Glutamatergic neuron (in vitro differentiated cells): ENCODE measurements at places on chromosomes 12 and 14.

- H3K27me3 ChIP-seq, result peaks cover 5% of the 10 kb centered on the region
- H3K36me3 ChIP-seq, result no peaks in the 10 kb centered on the region
- H3K4me3 ChIP-seq, result no peak overlapping the region
- H3K4me1 ChIP-seq, result peaks cover 5% of the 10 kb centered on the region
- no peak for DNase-seq
- no peak overlapping the region for H3K27ac ChIP-seq
These were observed 74.2 kb upstream of the CSRP2 start for GRCh38 chr12:76952995-76953394.

- H3K4me3 ChIP-seq, result no peak overlapping the region
- no peak overlapping the region for H3K27ac ChIP-seq
- H3K4me1 ChIP-seq, result no peaks in the 10 kb centered on the region
- no peak for DNase-seq
These were observed 29.0 kb downstream of the RTL1 start for GRCh38 chr14:100874411-100875091.

DNA sequence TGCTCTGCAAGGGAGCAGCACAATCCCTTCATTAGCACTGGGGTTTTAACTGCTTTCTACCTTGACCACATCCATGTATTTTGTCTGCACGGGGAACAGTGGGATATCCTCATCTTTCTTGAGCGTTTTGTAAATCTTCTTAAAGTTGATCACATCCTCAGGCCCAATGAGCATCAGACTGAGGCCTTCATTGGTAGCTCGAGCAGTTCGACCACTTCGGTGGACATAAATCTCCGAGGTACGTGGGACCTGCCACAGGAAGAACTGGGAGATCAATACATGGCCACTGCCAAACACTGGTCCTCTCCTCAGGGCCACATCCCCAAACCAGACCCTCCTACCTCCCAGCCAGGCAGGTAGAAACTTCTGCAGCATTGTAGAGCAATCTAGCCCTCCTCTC is 26.1 kb downstream of the DDX24 start:
- DNase-seq, result no peak
- no peak overlapping the region for H3K4me3 ChIP-seq
- no peak overlapping the region for H3K27ac ChIP-seq
- peaks cover 30% of the 10 kb centered on the region for H3K36me3 ChIP-seq

DNA sequence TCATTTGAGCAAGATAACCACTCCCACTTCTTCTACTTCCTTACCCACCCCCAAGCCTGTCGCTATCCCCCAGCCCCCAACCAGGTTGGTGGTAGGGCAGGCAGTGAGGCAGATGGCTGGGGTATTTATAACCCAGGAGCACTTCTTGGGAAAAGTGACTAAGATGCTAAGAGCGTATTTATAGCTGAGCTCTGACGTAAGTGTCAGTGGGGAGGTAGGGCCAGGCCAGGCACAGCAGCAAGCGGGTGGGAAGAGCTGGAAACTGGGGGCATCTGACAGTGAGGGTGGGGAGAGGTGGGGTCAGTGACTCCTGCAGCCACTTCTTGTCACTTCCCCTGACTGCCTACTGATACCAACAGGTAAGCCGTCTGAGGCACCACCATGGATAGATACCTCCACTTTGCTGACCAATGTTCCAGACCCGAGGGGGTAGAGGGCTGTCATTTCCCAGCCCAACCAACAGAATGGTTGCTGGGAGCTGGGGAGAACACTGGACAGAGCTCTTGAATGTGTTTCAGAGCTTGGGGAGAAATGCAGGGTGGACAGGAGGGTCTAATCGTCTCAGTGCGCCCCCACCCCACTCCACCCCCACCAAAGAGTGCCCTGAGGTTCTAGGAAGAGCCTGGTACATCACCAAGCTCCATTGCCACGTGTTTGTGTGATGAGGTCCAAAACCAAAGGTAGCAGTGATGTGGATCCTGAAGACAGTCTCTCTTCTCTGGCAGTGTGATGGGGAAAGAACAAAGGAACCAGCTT is 2.7 kb upstream of the INHBE start:
- peaks cover 9% of the 10 kb centered on the region for H3K36me3 ChIP-seq
- H3K4me1 ChIP-seq, result peaks cover 27% of the 10 kb centered on the region
- peak; percentile 60 for DNase-seq
- peaks cover 9% of the 10 kb centered on the region for H3K27me3 ChIP-seq
- peak overlapping the region; percentile 91 for H3K27ac ChIP-seq
- H3K4me3 ChIP-seq, result peak overlapping the region; percentile 44

GRCh38 chr12:68904351-68904962 is 28.5 kb downstream of the CPM start:
- H3K4me3 ChIP-seq, result no peak overlapping the region
- H3K27ac ChIP-seq, result no peak overlapping the region
- no peaks in the 10 kb centered on the region for H3K4me1 ChIP-seq
- no peak for DNase-seq
- no peaks in the 10 kb centered on the region for H3K36me3 ChIP-seq

DNA sequence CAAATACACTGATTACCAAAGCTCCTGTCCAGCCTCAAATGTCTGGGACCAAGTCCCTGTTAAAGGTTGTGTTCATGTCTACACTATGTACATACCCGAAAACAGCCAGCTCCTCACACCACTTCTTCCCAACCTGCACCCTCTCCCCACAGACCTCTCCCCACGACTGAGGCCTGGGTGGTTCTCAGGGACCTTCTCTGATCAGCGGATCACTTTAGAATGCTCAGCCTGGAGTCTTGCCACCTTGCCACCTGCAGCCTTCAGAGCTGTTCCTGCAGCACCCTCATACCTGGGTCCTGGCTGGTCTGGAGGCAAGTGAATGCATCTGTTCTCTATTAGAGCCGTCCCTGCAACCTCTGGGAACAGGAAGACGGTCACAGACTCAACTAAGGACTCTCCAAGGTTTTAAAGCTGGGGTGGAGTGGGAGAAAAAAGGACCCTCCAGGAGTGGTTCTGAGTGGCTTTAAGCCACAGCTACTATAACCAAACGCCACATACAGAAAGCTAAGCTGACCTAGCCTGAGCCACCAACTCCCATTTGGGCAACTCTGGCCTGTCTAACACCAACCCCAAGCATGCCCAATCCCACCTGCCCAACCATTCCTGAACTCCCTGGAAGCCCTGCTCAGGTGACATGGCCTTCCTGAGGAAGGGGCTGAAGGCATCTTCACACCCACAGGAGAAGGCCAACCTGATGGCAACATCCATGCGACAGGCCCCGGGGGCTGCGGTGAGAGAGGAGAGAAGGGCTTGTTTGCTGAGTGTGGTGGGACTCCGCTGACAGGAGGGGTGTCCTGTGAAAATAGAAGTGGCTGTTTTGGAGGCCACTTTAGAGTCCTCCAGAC is 8.6 kb downstream of the KRT2 start:
- H3K4me1 ChIP-seq, result no peaks in the 10 kb centered on the region
- no peak overlapping the region for H3K4me3 ChIP-seq
- H3K27me3 ChIP-seq, result no peaks in the 10 kb centered on the region
- H3K36me3 ChIP-seq, result no peaks in the 10 kb centered on the region

DNA sequence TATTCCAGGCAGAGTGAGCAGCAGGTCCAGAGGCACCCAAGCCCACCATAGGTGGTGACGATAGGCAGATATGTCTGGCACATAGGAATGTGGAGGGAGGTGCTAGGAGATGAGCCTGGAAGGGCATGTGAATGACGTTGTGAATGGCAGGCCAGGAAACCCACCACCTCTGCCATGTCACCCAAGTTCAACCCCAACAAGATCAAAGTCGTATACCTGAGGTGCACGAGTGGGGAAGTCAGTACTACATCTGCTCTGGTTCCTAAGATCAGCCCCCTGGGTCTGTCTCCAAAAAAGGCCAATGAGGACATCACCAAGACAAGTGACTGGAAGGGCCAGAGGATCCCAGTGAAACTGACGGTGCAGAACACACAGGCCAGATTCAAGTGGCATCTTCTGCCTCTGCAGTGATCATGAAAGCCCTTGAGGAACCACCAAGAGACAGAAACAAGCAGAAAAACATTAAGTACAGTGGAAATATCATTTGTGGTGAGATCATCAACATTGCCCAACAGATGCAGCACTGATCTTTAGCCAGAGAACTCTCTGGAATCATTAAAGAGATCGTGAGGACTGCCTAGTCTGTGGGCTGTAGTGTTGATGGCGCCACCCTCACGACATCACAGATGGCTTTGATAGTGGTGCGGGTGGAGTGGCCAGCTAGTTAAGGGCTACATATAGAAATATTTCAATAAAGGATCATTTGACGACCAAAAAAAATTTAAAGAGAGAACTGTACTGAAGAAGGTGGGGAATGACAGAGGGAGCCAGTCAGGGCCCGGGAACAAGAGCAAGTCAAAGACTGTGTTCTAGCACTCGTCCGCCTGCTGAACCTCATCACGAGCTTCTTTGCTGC is 99.7 kb downstream of the ZFP36L1 start:
- no peak overlapping the region for H3K4me3 ChIP-seq
- DNase-seq, result no peak
- no peak overlapping the region for H3K27ac ChIP-seq
- H3K4me1 ChIP-seq, result no peaks in the 10 kb centered on the region

DNA sequence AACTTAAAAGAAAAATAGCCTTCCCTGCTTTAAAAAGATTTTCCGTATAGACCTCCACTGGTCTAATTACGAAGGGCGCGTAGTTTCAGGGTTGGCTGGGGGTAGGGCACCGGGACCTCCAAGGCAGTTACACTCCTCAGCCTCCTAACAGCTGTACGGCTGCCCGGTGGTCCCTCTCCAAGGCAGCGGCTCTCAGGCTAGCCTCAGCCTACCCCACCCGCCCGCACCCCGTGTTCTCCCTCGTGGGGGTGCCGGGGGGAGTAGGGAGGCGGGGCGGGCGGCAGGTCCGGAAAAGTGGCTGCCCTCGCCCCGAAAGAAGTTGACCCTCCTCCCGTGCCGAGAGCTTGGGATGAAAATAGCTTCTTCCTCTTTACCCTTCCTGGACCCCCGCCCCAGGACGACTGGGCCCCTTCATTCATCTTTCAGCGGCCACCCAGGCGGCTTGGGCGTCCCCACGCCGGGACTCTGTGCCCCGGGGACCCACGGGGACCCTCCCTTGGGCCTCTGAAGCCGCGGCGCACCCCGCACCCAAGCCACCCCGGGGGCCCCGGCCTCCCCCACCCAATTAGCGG is 991 bp upstream of the RCOR1 start:
- peaks cover 12% of the 10 kb centered on the region for H3K4me1 ChIP-seq
- peaks cover 7% of the 10 kb centered on the region for H3K27me3 ChIP-seq
- peak; percentile 53 for DNase-seq
- peak overlapping the region; percentile 62 for H3K27ac ChIP-seq

GRCh38 chr12:68370006-68370590 is 37.9 kb upstream of the MDM1 start:
- DNase-seq, result no peak
- H3K4me1 ChIP-seq, result peaks cover 7% of the 10 kb centered on the region
- H3K27me3 ChIP-seq, result no peaks in the 10 kb centered on the region

DNA sequence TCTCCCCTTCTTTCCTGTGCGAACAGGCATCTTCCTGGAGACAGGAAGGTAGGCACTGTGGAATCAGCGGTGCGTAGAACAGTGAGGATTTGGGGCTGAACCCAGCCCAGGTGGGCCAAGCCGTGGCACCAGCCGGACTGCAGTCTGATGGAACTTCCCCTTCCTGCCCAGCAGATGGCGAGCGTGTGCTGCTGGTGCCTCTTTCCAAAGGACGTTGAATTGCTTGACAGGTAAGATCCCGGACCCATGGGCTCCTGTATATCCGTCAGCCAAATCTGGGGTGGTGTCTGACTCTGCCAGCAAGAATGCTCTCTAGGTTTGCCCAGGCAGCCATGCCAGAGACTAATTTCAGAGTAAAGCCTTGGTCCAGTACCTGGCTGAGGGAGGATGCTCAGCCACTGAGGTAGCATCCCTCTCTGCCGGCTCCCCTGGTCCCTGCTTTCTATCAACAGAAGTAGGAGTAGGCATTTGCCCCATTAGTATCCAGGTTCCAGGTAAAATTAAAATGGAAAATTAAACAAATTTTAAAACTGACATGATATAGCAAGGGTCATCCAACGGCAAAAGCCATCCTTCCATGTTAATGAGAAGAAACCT is 21.1 kb upstream of the KCNA5 start:
- no peak overlapping the region for H3K27ac ChIP-seq
- DNase-seq, result peak; percentile 46
- no peak overlapping the region for H3K4me3 ChIP-seq
- H3K4me1 ChIP-seq, result no peaks in the 10 kb centered on the region
- no peaks in the 10 kb centered on the region for H3K36me3 ChIP-seq

GRCh38 chr14:68262567-68262966 is 443.0 kb downstream of the RAD51B start:
- H3K27me3 ChIP-seq, result no peaks in the 10 kb centered on the region
- no peaks in the 10 kb centered on the region for H3K36me3 ChIP-seq
- DNase-seq, result no peak
- H3K4me3 ChIP-seq, result no peak overlapping the region

DNA sequence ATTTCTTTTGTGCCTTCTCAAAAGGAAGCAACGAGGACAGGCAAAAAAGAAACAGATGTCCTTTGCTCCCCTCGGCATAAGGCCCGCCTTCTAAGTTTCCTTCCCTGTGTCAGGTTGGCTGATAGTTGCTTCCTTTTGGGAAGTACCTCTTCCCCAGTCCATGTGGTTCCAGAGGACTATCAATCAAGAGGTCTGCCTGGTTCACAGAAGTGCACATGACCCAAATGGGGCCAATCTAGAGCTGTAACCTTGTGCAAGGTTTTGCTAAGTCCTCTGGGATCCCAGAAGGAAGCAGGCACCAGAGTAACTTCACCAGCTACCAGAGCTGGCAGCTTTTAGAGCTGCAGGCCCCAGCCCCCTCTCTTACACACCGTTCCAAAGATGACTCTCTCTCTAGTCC is 42.6 kb downstream of the TMEM63C start:
- peaks cover 17% of the 10 kb centered on the region for H3K27me3 ChIP-seq
- peaks cover 35% of the 10 kb centered on the region for H3K4me1 ChIP-seq
- peak overlapping the region; percentile 41 for H3K27ac ChIP-seq
- peaks cover 5% of the 10 kb centered on the region for H3K36me3 ChIP-seq
- no peak for DNase-seq

- DNase-seq, result no peak
- H3K27me3 ChIP-seq, result peaks cover 11% of the 10 kb centered on the region
- no peak overlapping the region for H3K4me3 ChIP-seq
- H3K27ac ChIP-seq, result no peak overlapping the region
- H3K4me1 ChIP-seq, result peaks cover 2% of the 10 kb centered on the region
These were observed 6.8 kb upstream of the SLC24A4 start for GRCh38 chr14:92316176-92316575.

DNA sequence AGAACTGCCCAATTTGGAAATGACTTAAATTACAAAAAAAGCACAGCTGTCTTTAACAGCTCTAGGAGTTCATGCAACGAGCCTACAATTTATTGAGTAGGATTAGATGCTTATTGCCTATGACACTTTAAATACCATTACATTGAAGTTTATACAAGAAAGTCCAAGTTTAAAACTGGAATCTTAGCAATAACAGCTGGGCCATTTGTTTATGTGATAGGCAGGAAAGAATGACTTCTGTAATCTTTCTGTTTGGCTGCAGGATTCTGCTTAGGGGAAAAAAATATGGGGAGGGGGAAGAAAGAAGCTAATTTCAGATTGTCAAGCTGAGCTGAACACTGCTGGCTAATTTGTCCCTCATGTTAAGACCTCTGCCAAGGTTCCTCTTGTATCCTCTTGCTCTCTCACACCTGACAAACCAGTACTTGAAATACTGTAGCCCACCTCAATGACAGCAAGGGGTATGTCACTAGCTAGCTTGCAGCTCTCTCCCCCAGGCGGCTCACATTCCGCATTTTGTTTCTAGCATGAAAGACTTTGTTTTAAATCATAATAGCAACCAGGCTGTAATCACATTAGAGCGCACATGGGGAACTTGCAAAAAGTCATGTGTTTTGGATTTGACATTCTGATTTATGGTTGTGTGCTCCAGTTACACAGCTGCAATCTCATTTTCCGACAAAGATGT is 384.8 kb downstream of the BMP4 start:
- H3K27ac ChIP-seq, result no peak overlapping the region
- H3K4me3 ChIP-seq, result no peak overlapping the region
- H3K27me3 ChIP-seq, result peaks cover 2% of the 10 kb centered on the region
- H3K4me1 ChIP-seq, result no peaks in the 10 kb centered on the region
- no peak for DNase-seq
- no peaks in the 10 kb centered on the region for H3K36me3 ChIP-seq
